Stomach (tissue), 19 donors: ENCODE measurements at places on chromosomes 13 and 19. TPM values are rescaled to one million over a fixed set of nuclear protein-coding genes. Genes with fewer than 3 reads are reported as not detected.

Gene LILRA5
- total RNA-seq = 2.9 TPM

DNA sequence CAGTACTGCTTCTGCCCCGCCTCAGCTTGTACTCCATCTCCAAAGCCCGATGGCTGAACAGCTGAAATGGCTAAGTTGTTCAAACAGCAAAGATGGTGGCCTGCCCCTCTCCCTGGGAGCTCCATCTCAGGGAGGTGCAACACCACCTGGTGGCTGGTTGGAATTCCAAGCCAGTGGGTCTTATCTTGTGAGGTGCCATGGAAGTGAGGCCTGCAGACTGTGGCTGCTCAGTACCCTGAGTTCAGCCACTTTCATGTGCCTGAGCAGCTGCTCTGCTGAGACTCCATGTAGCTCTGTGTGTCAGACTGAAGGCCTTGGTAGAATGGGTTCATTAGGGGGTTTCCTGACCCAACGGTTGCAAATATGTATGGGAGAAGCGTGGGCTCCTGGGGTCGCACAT, 67.3 kb upstream of the SPRY2 start:
- H3K4me3 ChIP-seq = no peak overlapping the region
- H3K36me3 ChIP-seq = no peaks in the 10 kb centered on the region
- no peak for DNase-seq
- no peaks in the 10 kb centered on the region for H3K27me3 ChIP-seq
- H3K27ac ChIP-seq = no peak overlapping the region
- no peaks in the 10 kb centered on the region for H3K4me1 ChIP-seq

- no peaks in the 10 kb centered on the region for H3K27me3 ChIP-seq
- H3K27ac ChIP-seq = no peak overlapping the region
- peaks cover 11% of the 10 kb centered on the region for H3K4me1 ChIP-seq
- no peak overlapping the region for H3K4me3 ChIP-seq
Measured at GRCh38 chr13:99559560-99559959, 58.3 kb downstream of the TM9SF2 start.

DNA sequence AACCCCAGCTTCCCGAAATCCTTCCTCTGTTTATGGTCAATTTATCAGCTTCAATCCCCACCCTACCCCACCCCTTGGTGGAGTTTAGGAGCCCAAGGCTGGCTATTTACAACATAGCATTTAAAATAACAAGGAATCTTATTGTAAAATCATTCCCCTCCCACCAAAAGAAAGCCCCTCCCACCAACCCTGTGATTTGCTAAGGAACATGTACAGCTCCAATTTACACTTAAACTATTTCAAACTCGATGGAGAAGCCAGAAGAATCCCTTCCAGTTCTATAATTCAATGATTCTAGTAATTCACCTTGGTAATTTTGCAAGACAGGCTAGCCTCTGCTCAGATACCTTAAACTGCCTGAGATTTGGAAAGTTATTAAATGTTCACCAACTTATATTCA, 3.0 kb downstream of the LATS2 start:
- no peaks in the 10 kb centered on the region for H3K27me3 ChIP-seq
- DNase-seq = no peak
- no peak overlapping the region for H3K4me3 ChIP-seq
- no peaks in the 10 kb centered on the region for H3K36me3 ChIP-seq
- H3K4me1 ChIP-seq = peaks cover 22% of the 10 kb centered on the region

- H3K4me3 ChIP-seq = peak overlapping the region; percentile 73
- peaks cover 38% of the 10 kb centered on the region for H3K4me1 ChIP-seq
- peak overlapping the region; percentile 94 for H3K27ac ChIP-seq
Measured at GRCh38 chr13:27425158-27425917, 919 bp downstream of the GTF3A start.

GRCh38 chr19:19406878-19407632, 1.6 kb downstream of the GATAD2A start:
- H3K4me1 ChIP-seq = peaks cover 79% of the 10 kb centered on the region
- DNase-seq = peak; percentile 59
- H3K4me3 ChIP-seq = peak overlapping the region; percentile 95
- no peaks in the 10 kb centered on the region for H3K27me3 ChIP-seq
- H3K27ac ChIP-seq = peak overlapping the region; percentile 93
